A549 treated with CpdA at 1 μM for 4 hours (cell line): ENCODE measurements at places on chromosomes 13 and 19. TPM values are rescaled to one million over a fixed set of nuclear protein-coding genes. Genes with fewer than 3 reads are reported as not detected.

CBARP gene
- 2.7 to 4.6 TPM (median 4.4 TPM) in 5 replicates for total RNA-seq

SHANK1 gene
- total RNA-seq, result 0.07 to 0.35 TPM (median 0.20 TPM) in 5 replicates

MAMSTR gene
- total RNA-seq, result 0.35 to 0.71 TPM (median 0.51 TPM) in 5 replicates

SOX1 gene
- total RNA-seq, result not detected in 5 replicates
